Neural crest cell (in vitro differentiated cells): ENCODE measurements at places on chromosomes 7 and 10. TPM values are rescaled to one million over a fixed set of nuclear protein-coding genes. Genes with fewer than 3 reads are reported as not detected.

- DNase-seq, result no peak
Observed at GRCh38 chr7:88477976-88478375, 171.3 kb upstream of the STEAP4 start.

- DNase-seq, result no peak
Observed at GRCh38 chr7:83451501-83452045, 197.4 kb downstream of the SEMA3E start.

DNA sequence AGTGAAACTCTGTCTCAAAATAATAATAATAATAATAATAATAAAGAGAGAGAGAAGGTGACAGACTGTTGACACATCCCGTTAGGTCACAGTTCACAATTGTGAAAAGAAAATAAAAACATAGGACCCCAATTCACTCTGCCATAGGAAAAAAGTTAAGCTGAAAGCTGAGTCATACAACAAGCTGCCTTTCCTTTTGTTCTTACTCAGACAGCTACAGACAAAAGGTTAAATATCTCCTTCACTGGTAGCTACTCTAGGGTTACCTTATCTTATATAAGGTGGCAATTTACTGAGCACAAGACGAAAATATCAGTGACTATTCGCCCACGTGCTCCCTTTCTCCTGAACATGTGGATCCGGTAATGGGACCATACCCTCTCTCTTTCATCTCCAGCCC lies 17.5 kb downstream of the TUBAL3 start:
- DNase-seq, result no peak

- DNase-seq, result no peak
Observed at GRCh38 chr10:94108200-94108599, 114.5 kb downstream of the PLCE1 start.

The ACSM6 gene
- total RNA-seq, result not detected in 2 replicates

- no peak for DNase-seq
Observed at GRCh38 chr7:22025075-22025474, 79.4 kb upstream of the CDCA7L start.

The ADAM22 gene
- total RNA-seq, result 12.1 and 13.4 TPM in 2 replicates

DNA sequence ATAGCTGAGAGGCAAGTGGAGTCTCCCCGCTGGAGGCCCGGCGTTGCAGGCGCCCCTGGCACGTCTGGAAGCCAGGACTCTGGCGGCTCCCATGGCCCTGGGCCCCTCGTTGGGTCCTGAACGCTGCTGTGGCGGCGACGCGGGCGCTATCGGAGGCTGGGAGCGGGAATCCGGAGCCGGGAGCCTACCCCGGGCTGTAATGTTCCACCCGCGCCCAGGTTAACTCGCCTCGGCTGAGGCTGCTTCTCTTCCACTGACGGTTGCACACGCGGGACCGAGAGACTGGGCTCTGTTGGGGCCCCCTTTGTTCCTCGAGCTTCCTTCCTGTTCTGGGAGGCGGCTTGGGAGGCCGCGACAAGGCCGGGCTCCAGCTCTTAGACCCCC lies 1.3 kb upstream of the HOXA5 start:
- DNase-seq, result no peak

The ITPRID1 gene
- total RNA-seq, result not detected in 2 replicates

GRCh38 chr7:101140339-101140699 lies 13.4 kb downstream of the SERPINE1 start:
- DNase-seq, result no peak

The CHAT gene
- total RNA-seq, result 2.7 and 3.3 TPM in 2 replicates

The NEBL gene
- 8.4 TPM in 2 replicates for total RNA-seq

The ITGB8 gene
- 18.2 and 19.9 TPM in 2 replicates for total RNA-seq

- no peak for DNase-seq
Observed at GRCh38 chr7:140049339-140050024, 13.3 kb downstream of the PARP12 start.

GRCh38 chr10:34666008-34666704 lies 148.9 kb downstream of the PARD3 start:
- no peak for DNase-seq

- no peak for DNase-seq
Observed at GRCh38 chr7:10210000-10210399, 763.7 kb upstream of the PHF14 start.

DNA sequence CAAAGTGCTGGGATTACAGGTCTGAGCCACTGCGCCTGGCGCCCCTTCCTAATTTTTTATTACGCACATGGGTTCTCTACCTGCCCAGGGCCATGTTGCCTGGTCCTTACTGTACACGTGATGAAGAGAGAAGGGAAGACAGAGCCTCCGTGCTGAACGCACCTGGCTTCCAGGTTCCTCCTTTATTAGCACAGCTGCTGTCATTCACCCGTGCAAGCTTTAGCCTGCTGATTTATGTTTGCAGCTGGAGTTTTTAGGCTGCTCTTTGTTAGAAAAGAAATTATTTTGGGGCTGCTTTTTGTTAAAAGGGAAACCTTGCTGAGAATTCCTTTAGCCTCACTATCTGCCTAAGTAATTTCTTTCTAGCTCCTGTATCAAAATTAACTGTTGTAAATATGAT lies 417.0 kb downstream of the CALN1 start:
- DNase-seq, result no peak

DNA sequence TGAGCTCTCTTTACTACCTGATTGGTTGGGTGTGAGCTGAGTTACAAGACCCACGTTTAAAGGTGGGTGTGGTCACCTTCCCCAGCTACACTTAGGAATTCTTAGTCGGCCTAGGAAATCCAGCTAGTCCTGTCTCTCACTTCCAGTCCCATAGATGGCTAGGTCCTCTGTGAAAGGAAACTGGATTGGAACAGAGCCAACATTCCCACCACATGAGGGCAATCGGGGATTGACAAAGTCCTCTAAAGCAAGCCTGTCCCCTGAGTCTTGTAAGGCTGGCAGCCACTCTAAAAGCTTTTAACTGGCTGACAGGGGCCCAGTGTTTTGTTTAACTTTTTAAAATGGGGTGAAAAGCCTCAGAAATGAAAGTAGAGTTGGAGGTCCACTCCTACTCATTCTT lies 15.1 kb upstream of the CROT start:
- DNase-seq, result no peak

GRCh38 chr10:117360994-117361667 lies 14.1 kb downstream of the PDZD8 start:
- no peak for DNase-seq
